ENCODE measurements at places on chromosomes 12 and 14.

DNA sequence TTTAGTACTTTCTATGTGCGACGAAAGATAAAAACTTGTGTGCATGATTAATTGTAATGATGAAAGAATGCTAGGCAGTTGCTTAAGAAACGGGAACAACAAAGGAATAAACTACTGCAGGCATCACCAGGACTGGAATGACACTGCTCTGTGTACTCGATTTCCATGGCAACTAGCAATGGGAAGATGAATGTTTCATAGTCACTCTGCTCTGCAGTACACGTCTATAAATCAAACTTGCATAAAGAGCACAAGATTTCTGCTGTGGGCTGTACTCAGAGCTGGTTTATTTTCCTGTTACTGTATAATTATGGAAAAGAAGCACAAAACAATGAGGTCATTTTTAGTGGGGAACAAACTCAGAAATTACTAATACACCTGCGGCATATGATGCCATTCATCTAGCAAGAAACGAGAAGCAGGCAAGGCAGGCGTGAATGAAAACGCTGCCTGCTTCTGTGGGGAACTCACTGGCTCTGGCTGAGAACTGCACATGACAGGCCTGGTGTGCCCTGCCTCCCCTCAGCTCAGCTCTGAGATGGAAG lies 41.8 kb downstream of the EFCAB11 start:
- no peak for DNase-seq

DNA sequence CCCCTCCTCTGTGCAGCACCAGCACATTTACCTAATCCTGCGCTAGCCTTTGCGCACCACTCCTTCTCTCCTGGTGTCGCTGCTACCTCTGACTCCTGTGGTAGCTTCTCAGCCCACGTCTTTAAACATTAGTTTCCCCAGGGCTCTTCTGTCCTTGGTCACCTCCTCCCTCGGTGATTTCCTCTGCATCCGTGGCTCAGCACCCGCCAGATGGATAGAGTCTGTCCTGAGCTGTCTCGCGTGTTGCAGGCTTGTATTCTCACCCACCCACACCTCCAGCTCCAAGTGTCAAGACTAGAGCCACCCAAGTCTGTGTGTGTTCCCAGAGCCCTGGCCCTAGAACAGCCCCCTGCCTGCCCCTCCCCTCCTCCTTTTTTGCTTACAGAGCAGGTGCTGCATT lies 83.2 kb downstream of the EML1 start:
- DNase-seq = no peak

DNA sequence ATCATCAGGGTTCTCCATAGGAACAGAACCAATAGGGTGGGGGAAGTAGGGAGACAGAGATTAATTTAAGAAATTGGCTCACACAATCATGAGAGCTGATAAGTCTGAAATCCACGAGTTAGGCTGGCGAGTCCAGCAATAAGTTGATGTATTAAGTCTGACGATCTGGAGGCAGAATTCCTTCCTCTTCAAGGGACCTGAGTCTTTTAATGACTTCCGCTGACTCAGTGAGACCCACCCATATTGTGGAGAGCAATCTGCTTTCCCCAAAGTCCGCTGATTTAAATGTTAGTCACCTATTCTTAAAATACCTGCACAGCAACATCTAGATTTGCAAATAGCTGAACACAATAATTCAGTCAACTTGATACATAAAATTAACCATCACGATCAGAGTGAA lies 97.8 kb downstream of the SPTSSA start:
- DNase-seq = no peak

- peak; percentile 72 for DNase-seq
Measured at GRCh38 chr12:110281549-110282299, 677 bp downstream of the ATP2A2 start.

DNA sequence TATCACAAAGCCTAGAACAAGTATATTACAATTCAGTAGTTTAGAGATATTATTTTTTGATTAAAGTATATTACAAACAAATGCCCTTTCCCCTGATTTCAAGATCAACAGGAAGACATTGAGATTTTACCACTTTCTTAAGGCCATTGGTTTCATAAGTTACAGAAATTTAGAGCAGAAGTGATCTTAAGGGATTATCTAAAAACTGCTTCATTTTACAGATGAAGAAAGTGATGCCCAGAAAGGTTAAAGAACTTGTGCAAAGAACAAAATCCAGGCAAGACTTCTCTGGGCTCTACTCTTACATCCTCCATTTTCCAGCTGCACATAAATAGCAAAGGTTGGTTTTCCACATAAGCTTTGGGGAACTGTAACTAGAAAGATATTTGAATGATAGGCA lies 87.5 kb downstream of the DUSP6 start:
- no peak for DNase-seq

- DNase-seq = no peak
Measured at GRCh38 chr12:89783359-89784060, 74.9 kb upstream of the ATP2B1 start.

GRCh38 chr12:90908465-90908864 lies 46.5 kb downstream of the CCER1 start:
- DNase-seq = no peak

DNA sequence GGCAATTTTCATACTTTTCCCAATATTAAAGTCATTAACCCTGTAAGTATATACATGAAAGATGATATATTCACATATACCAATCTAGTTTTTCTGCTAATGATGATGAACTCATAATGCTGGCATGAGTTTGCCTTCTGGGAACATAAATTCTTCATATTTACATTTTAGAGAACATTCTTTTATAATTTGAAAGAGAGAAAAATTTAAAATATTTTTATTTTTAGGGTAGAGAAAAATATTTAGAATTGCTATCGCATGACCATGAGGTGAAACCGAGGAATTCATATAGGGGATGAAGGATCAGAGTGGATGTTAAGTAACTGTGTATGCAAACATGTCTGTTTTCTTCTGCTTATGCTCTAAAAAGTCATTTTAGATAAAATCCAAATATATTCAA lies 825.3 kb upstream of the FLRT2 start:
- no peak for DNase-seq

Measured in GM10248 (cell line).